ENCODE measurements at places on chromosomes 2 and 18.

DNA sequence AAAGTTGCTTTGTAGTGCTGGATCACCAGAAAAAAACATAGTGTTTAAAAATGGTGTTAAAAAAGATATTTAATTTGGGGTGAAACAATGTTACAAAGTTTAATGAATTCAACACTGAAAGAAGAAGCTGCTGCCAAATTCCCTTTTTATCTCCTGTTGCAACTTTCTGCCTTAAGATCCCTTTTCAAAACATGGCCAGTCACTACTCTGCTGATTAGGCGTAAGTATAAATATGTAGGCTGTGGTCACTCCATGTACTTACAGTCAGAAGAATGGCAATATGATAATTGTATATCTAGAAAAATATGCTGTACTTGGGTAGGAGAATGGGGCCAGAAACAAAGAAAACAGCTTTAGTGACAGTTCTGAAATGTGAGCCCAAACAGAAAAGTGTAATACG, 123.5 kb upstream of the ZBTB14 start:
- no peak for DNase-seq

DNA sequence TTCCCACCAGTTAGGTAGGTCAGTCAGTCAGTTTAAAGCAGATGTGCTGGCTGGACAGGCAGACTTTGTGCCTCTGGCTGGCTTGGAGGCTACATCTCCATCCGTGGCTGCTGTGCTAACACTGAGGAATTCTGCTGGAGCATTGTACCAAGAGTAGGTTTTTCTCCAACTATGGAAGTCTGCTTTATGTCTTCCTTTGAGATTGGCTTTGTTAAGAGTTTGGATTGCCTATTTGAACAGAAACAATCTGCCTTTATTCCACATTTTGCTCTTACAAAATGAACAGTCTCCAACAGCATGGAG, 46.7 kb downstream of the WDR75 start:
- no peak for DNase-seq

- DNase-seq, result peak; percentile 21
Observed at GRCh38 chr2:240432430-240432819, 3.0 kb upstream of the GPC1 start.

GRCh38 chr2:202605174-202605573, 29.6 kb upstream of the FAM117B start:
- no peak for DNase-seq

DNA sequence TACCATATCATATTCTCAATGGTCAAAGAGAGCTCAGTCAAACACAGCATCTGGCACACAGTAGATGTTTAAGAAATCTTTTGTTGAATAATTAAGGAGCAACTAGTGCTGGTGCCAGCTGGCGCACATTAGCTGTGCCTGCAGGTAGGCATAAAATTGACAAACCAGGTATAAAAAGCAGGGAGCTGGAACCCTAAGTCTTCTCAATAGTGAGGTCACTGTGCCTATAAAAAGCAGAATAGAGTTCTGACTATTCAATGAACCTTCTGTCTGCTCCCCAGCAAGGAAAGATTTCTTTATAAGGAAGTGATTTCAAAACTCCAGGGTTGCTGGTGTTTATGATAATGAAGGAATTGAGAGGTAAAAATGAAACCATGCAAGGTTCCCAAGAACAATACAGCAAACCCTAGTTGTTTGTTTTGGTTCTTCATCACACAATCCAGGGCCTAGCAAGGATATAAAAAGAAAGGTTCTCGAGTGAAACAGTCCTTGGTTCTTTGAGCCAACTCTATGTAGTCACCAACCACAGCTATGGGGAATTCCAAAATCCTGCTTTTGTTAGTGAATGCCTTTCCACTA, 76.1 kb downstream of the THADA start:
- DNase-seq, result no peak

GRCh38 chr2:210389856-210390255, 74.9 kb upstream of the MYL1 start:
- no peak for DNase-seq

DNA sequence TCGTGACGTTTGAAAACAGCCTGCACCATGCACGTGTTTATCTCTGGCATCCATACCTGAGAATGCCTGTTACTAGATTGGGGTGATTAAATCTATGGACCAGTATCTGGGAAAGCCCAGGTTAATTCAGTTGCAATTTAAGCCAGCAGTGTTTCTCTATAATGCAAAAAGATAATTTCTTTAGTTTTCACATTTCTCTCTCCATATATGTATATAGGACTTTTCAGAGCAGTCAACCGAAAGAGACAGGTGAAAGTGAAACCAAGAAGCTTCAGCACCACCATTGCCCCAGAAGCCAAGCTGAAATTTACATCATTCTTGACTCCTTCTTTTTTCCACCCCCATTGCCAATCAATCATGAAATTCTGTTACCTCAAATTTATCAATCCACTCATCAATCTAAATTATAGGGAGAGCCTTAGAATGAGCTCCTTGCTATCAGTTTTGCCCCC, 2.7 kb upstream of the LRP2 start:
- DNase-seq, result no peak

- DNase-seq, result no peak
Observed at GRCh38 chr18:79792988-79793355, 4.8 kb upstream of the KCNG2 start.

DNA sequence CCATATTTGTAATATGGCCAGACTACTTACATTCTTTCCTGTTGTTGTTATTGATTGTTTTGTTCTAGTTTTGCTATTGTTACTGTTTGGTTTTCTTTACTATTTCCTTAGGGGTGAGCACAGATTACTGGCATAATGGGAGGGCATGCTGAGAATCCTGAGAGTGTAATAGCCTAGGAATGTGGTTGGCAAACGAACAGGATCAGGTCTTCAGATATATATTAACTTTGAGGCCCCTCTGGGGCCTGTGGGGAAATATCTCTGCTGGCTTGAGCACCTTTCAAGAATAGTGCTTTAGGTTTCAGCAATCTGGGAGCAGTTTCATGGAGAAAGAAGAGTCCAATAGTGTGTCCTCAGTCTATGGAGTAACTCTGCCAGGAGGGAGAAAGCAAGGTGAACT, 144.4 kb downstream of the THSD7B start:
- DNase-seq, result no peak

DNA sequence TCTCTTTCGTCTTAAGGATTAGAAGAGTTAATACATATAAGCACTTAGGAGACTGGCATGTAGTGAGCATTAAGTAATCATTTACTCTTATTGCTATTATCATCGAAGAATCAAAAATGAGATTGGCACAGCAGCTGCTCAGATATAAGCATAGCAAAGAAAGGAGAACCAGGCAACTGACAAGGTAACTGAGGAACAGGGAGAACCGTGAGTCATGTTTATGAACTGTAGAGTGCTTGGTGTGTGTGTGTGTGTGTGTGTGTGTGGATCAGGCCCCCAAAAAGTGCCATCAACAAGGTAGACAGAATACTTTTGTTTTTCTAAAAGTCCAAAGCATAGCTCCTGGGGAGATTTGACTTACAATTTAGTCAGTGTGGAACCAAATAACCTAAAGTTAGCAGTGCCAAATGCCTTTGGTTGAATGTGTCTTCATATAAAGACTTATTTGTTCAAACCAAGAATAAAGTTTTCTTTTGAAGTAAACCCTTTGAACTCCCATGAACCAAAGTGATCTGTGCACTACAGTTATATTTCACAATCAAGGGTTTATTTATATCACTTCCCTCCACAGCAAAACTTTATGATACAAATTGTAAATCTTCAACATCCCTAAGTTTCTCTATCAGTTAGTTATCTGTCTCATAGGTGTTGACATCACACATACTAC, 660.6 kb downstream of the NYAP2 start:
- no peak for DNase-seq

DNA sequence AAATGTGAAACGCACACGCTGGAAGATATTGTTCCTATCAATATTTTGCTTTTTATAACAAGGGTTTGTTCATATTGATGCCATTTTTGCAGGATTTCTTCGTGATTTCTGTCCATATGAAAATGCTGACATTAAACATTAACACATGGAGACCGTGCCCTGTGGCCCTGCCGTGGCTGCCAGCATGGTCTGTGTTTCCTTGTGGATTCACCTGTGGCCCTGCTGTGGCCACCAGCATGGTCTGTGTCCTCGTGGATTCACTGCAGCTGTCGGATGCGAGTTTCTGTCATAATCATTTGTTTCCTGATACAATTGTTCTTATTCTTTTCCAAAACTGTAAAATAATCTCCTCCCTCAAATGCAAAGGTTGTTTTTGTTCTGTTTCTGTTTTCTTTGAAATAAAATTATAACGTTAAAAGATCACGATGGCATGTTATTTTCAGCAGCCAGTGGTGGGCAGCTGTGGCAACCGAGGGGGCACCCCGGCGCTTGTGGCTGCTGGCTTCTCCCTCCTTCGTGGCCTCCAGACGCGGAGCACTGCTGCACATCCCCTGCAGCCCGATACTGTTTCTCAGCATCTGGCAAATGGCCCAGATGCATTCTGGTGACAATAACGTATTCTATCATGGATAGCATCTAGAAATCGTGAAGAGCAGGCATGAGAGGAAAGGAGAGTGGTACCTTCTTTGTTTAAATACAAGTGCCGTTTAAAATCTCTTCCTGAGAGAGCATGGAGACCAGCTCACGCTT, 143.5 kb downstream of the PTGR3 start:
- DNase-seq, result no peak

GRCh38 chr2:37282746-37283145, 41.9 kb downstream of the PRKD3 start:
- no peak for DNase-seq

- DNase-seq, result no peak
Observed at GRCh38 chr2:83844490-83844889, 614.6 kb downstream of the SUCLG1 start.
